ENCODE measurements at places on chromosomes 16 and 17.

DNA sequence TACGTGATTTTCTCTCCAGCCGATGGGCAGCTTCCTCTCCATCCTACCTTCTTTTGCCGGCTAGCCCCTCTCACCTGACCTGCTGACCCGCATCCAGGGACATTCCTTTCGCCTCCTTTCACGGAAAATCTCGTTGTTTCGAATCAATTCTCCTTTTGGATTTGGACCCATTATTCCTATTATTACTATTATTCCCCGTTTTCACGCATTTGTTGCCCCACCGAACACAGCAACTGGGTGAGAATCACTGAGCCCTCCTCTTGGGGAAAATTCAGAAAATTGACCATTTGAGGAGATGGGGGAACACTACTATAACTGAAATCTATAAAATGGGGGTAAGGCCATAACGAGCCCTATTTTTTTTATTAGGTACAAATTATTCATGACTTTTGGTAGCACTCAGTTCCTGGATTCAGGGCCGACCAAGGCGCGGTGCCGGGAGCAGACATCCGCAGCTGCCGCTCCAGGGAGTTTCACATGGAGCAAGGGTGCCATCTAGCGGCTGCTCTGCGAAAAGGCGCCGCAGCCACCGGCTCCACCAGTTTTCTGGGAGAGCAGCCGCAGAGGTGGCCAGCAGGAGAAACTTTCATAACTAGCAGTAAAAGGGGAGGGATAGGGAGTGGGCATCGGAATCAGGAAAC lies 3.3 kb upstream of the HOXB8 start:
- peak; percentile 56 for DNase-seq

GRCh38 chr16:23304620-23305019 lies 2.5 kb downstream of the SCNN1B start:
- no peak for DNase-seq

GRCh38 chr17:73956595-73957465 lies 246.6 kb upstream of the RPL38 start:
- DNase-seq, result no peak

DNA sequence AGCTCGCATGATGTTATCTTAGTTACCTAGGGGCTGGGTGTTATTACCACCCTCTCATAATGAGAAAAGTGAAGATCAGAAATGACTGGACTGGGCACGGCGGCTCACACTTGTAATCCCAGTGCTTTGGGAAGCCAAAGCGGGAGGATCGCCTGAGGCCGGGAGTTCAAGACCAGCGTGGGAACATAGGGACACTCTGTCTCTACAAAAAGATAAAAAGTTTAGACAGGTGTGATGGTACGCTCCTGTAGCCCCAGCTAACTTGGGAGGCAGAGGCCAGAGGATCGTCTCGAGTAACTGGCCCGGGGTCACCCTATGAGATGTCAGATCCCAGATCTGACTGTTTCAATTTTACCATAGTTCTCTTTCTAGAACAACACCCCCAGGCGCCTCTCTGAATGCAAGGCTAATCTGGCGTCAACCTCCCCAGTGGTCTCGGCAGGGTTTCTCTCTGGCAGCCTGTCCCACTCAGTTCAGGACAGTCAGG lies 1.9 kb upstream of the CCDC102A start:
- no peak for DNase-seq

DNA sequence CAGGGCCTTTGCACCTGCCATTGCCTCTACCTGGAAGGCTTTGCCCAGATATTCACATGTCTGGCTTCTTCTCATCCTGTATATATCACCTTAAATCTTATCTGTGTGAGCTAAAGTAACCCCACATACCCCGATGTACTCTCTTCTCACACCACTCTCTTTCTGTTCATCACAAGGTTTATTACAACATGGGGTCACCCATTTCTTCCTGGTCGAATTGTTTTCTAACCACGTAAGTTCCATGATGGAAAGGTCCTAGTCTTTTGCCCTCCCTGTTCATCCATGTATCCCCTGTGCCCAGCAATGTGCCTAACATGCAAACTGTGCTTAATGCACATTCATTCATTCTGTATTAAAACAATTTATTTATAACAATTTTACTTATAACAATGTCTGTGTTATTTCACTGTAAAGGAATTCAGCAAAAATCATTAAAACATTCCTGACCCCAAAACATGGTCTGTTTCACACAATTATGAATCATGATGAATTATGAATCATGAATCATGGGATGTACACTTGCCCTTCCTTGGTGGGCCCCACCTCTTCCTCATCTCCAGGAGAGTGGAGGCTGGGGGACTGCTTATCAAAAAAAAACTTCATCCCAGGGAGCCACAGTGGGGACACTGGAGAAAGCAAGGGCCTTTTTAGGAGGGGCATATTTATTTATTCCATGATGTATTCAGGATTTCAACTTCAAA lies 336.4 kb downstream of the GRIN2A start:
- peak; percentile 75 for DNase-seq

GRCh38 chr17:66900126-66901010 lies 64.1 kb upstream of the CACNG4 start:
- DNase-seq, result no peak

DNA sequence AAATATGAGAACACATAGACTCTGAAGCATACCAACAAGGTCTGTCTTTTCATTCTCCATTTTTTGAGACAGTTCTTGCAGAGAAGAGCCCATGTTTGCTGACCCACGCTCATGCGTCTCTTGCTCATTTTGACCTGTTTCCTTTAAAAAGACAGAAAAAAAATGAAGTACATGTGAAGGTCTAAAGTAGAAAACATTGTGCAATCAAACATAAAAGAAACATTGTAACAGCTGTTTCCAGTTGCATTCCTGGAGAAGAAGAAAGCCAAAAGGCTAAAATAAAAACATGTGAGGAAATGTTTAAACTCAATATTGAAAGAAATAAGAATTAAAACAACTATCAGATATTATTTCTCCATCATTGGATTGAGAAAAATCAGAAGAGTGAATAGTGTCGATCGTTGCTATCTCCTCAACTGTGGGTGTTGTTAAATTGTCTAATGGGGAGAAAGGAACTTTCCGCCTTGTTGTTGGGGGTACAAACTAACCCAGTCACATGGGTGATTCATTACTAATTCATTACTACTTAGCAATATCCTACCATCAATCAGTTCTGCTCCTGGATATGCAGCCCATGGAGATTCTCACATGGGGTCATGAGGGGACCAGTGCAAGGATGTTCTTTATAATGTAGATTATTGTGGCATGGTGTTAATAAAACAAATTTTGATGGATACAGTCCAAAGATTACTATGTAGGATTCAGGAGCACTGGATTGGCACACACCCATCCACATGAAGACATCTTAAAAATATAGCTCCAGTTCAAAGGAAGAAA lies 9.5 kb downstream of the ABCA9 start:
- DNase-seq, result no peak

GRCh38 chr16:24580665-24581064 lies 41.3 kb downstream of the RBBP6 start:
- DNase-seq, result peak; percentile 10

DNA sequence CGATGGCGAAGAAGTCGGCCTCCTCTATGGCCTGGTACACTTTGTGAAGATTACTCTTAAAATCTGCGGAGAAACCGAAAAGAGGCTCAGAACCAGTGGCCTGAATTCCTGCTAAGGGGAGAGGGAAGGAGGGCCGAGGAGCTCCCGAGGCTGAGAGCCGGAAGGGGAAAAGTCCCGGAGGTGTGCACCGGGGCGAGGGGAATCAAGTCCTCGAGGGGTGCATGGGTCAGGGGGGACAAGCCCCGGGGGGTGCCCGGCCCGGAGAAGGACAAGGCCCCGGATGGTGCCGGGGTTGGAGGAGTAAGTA lies 495 bp downstream of the PARN start:
- no peak for DNase-seq

GRCh38 chr17:48102043-48102750 lies 919 bp upstream of the CBX1 start:
- no peak for DNase-seq

- no peak for DNase-seq
Measured at GRCh38 chr17:6543079-6544010, 13.0 kb downstream of the PITPNM3 start.

GRCh38 chr16:48613061-48613957 lies 3.3 kb upstream of the N4BP1 start:
- DNase-seq, result peak; percentile 85

GRCh38 chr16:12559714-12560113 lies 244.0 kb downstream of the CPPED1 start:
- DNase-seq, result no peak

- peak; percentile 91 for DNase-seq
Measured at GRCh38 chr17:67717624-67718324, at the start of gene NOL11. TSS of gene NOL11 (plus strand) at chr17:67717936. CDS start at chr17:67717948, 12 bp downstream.

DNA sequence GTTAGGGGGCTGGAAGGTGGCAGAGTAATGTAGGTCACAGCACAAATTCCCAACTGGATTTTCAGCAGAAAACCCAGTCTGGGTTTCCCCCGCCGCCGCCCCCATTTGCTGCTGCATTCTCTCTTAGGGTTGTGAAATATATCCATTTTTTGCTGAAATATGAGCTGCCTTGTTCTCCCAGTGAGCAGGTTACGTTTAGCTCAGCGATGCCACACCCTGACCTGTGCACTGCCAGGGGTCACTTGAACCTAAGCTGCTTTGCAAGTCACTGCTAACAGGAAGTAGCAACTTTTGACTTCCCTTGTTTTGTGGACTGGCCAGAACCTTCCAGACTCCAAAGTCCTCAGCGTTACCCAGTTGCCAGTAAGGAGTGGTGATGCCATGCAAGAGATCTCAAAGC lies 274.1 kb downstream of the CPPED1 start:
- DNase-seq, result no peak

DNA sequence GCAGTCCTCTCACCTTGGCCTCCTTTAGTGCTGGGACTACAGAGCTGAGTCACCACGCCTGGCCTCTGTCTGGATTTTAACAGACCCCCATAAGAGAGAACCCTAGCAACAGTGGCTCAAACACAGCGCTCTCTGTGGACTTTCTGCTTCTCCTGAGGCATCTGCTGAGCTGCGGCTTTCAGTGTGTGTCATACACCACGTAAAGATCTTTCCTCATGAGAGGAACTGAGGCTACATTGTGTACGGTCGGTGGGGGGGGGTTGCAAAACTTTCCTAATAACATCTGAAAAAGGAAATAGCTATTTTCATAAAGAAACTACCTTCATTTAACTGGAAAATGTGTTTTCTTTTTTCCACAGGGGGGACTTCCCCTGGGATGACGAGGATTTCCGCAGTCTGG lies 32.9 kb downstream of the DEF8 start:
- DNase-seq, result no peak

- DNase-seq, result peak; percentile 59
Measured at GRCh38 chr16:19167710-19168370, at the start of gene SYT17. TSS of gene SYT17 (plus strand) at chr16:19168240. CDS start at chr16:19168647, 407 bp downstream.

- no peak for DNase-seq
Measured at GRCh38 chr17:50563092-50563511, 2.6 kb downstream of the CACNA1G start.
